ENCODE measurements at places on chromosomes 2 and 18. TPM values are rescaled to one million over a fixed set of nuclear protein-coding genes. Genes with fewer than 3 reads are reported as not detected.

- peak; percentile 40 for DNase-seq
- no peaks in the 10 kb centered on the region for H3K4me1 ChIP-seq
Measured at GRCh38 chr18:76461148-76461547, 33.9 kb downstream of the ZNF516 start.

The ARID5A gene
- total RNA-seq = 52.6 TPM

DNA sequence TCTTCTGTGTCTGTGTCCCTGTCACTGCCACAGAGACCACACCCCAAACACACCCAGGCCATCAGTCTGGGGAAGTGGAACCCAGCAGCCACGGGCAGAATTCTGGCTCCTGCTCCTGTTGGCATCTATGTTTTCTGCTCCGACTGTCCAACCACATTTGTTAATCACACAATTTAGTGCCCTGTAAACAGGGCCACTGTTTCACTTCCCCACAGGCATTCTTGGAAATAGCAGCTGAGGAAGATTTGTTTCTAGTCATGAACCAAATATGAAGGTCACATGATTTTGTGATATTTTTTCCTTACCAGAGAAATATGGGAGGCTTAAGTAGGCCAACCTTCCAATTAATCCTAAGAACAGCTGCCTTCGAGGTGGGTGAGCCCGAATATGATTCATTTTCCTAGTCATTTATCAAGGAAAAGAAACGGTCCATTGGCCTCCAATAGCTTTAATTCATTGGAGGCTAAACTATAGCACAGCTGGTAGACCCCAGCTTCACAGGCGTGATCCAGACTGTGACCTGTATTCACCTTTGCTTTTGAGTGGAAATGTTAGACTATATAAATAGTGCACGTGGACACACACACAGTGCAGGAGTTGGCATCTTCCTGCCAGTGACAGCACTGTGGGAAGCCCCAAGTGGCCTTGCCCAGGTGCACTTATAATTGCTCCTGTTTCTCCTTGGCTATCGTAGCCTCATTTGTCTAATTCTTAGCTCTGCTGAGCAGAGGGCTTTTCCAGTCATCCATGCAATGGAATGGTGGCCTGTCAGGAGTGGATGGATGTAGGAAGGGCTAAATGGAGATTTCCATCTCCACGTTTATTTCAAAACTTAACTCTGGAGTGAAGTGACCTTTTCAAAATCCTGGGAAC, 267.9 kb downstream of the LPIN1 start:
- no peak overlapping the region for H3K4me3 ChIP-seq
- no peaks in the 10 kb centered on the region for H3K4me1 ChIP-seq
- no peak overlapping the region for H3K27ac ChIP-seq

The UGT1A4 gene
- total RNA-seq = not detected

DNA sequence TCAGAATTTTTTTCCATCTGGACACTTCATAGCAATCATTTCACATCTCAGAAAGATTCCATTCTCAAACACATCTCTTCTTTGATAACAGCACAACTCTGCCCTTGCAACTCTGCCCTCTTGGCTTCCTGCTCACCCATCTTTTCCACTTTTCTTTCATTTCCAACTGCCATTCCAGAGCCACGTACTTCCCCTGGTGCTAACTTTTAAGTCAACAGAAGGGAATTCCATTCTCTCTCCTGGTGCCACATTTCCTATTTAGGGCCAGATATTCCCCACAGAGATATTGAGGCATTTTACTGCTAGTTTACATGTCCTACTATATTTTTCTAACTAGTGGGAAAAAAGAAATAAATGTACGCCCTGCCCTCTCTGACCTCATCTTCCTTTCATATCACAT, 590.2 kb downstream of the ARHGAP15 start:
- no peak for DNase-seq
- H3K4me3 ChIP-seq = no peak overlapping the region
- peaks cover 14% of the 10 kb centered on the region for H3K4me1 ChIP-seq
- H3K27me3 ChIP-seq = no peaks in the 10 kb centered on the region
- H3K36me3 ChIP-seq = no peaks in the 10 kb centered on the region

DNA sequence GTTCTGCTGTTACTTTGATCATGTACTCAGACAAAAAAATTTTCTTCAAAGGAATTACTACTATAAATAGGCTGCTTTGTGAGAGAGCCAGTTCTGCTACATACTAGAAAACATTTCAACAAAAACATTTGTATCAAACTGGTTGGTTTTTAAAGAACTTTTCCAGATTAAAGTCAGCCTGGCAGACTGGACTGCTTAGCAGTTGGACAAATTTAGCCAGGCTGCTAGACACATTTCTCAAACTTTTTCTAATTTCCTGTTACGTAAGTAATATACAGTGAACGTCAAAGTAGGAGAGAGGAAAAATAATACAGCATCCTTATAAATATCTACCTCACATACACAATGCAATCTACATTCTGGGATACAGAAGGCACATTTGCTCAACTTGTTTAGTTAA, 109.5 kb downstream of the SP3 start:
- no peak for DNase-seq
- no peak overlapping the region for H3K27ac ChIP-seq
- H3K4me3 ChIP-seq = no peak overlapping the region
- no peaks in the 10 kb centered on the region for H3K36me3 ChIP-seq
- no peaks in the 10 kb centered on the region for H3K4me1 ChIP-seq

DNA sequence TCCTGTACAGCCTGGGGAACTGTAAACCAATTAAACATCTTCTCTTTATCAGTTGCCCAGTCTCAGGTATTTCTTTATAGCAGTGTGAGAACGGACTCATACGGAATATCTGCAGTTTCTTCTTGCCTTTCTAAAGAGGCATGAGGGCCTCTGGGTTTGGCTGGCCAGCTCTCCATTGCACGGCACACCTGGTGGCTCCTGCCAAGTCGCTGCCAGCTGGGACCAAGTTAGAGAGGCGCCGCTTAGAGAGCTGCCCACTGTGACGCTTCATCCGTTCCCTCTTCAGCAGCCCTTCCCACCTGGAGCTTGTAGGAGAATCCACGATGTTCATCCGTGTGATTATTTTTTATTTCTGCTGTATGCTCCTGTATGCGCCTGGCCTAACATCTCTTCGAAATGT, 195.4 kb downstream of the TWIST2 start:
- H3K27me3 ChIP-seq = no peaks in the 10 kb centered on the region
- no peak for DNase-seq
- no peak overlapping the region for H3K4me3 ChIP-seq
- H3K27ac ChIP-seq = no peak overlapping the region

DNA sequence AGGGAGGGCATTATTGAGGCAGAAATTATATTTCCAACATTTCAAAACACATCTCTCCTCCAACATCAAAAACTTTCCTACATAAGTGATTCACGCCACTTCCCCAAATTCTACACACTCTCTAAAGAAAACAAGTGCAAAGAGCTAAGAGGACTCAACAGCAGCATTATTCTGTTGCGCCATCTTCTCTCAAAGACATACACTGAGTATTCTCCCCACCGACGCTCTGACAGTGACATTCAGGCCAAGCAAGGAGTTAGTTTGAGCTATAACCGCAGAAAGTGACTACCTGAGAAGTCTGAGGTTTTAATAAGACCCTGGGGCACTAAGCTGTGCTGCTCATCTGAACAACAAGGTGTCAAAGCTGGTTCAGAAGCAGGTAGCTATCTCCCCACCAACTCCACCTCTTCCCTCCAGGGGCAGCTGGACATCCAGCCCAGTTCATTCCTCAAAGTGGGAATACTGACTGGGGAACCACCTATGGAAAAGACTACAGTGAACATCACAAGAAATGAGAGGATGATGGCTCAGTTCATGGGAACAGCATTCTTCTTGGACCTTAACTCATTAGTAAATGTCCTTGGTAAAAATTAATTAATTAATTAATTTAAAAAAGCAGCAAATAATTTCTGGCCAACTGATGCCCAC, 309.5 kb upstream of the CCDC68 start:
- DNase-seq = no peak
- no peak overlapping the region for H3K27ac ChIP-seq
- no peaks in the 10 kb centered on the region for H3K4me1 ChIP-seq
- H3K36me3 ChIP-seq = peaks cover 16% of the 10 kb centered on the region
- no peak overlapping the region for H3K4me3 ChIP-seq

- no peaks in the 10 kb centered on the region for H3K27me3 ChIP-seq
- no peak overlapping the region for H3K4me3 ChIP-seq
- no peak overlapping the region for H3K27ac ChIP-seq
- H3K36me3 ChIP-seq = no peaks in the 10 kb centered on the region
Measured at GRCh38 chr18:2316751-2317696, 254.3 kb downstream of the METTL4 start.

DNA sequence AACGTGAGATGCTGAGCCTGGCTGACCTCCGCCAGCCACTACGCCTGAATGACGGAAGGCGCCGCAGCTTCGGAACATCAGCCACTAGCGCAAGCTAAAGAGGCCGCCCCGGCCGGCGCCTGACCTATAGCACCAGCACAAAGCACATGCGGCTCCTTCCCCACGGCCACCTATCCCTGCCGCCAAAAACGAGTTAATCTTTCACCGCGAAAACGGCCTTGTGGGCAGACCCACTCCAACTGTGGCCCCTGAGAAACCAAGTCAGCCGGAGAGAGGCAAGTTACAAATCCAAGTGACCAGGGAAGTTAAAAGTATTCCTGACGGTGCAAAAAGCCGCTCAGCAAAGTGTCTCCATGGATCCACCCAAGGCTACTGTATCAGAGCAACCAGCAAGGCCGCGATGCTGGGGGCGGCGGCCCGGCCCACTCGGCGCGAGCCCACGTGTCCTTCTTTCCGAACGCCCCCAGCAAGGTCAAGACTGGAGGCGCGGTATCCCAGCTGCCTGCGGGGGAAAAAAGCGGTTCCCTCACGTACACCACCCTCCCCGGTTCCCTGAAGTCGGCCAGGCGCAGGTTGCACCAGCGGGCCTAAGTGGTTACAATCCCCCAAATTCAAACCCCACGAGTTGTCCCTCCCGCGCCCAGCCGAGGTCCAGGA, 575 bp downstream of the HSPD1 start:
- DNase-seq = peak; percentile 72
- H3K27me3 ChIP-seq = no peaks in the 10 kb centered on the region
- H3K4me1 ChIP-seq = no peaks in the 10 kb centered on the region
- peaks cover 45% of the 10 kb centered on the region for H3K36me3 ChIP-seq

The SLC5A7 gene
- not detected for total RNA-seq

The CDH7 gene
- total RNA-seq = not detected

The RTP5 gene
- total RNA-seq = not detected

The MAPRE3 gene
- total RNA-seq = 33.4 TPM

GRCh38 chr2:48870503-48870902, 115.0 kb upstream of the LHCGR start:
- no peaks in the 10 kb centered on the region for H3K4me1 ChIP-seq
- no peak overlapping the region for H3K27ac ChIP-seq
- no peak overlapping the region for H3K4me3 ChIP-seq
- DNase-seq = no peak
- H3K36me3 ChIP-seq = no peaks in the 10 kb centered on the region

The ARHGAP25 gene
- 4.2 TPM for total RNA-seq

- no peak overlapping the region for H3K4me3 ChIP-seq
- no peaks in the 10 kb centered on the region for H3K36me3 ChIP-seq
- H3K27ac ChIP-seq = no peak overlapping the region
- peaks cover 25% of the 10 kb centered on the region for H3K4me1 ChIP-seq
- no peaks in the 10 kb centered on the region for H3K27me3 ChIP-seq
- DNase-seq = no peak
Measured at GRCh38 chr18:54209471-54210180, 14.8 kb downstream of the MBD2 start.

DNA sequence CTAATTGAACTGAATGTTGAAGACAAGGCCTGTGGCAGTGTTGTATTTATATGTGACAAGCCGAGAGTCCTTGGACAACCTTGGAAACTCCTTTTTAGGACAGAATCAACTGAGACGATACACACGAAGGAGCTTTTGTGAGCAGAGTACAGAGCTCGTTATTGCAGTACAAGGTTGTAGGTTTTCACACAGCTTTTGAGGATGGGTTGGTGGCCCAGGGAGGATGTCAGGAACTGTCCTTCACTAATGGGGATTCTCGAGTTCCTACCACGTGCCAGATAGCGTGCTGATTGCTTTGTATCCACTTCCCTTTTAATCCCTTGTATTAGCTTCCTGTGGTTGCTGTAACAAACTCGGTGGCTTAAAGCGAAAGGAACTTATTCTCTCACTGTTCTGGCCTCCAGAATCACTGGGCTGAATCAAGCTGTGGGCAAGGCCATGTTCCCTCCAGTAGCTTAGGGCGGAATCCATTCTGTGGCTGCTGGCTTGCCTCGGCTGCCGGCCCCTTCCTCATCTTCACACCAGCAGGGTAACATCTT, 20.2 kb downstream of the INPP4A start:
- H3K27ac ChIP-seq = peak overlapping the region; percentile 56
- DNase-seq = no peak
- no peaks in the 10 kb centered on the region for H3K36me3 ChIP-seq

The NLRC4 gene
- total RNA-seq = 0.15 TPM

DNA sequence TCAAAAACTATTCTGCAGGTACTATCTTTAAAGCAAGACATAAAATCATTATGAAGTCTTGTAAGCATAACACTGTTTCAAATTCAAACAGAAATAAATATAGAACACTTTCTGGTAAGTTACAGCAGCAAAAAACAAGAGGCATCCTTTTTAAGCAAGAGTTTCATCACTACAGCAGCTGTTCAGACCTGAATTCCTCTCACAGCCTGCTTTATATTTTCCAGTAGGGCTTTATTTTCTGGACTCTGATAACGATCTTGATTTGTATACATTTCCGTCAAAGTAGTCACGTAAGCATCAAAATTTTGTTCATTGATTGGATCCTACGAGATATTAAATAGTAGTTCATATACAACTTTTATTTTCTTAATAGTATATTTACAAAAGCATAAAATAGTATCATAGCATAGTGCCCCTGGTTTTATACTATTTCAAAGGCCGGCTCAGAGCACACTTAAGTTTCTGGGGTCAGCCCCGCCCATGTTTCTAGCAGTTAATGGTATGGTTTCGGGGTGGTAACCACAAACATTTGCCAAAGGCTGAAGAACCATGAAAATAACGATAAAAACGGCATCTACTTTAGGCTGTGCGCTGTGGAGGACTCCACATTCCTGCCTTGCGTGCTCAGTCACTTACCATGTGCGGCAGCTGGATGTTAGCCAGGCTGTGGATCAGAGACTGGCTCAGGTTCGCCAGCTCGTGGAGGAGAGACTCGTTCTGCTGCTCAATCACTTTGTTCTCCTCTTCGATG, 47.5 kb upstream of the PXDN start:
- no peaks in the 10 kb centered on the region for H3K36me3 ChIP-seq
- no peak overlapping the region for H3K27ac ChIP-seq
- H3K27me3 ChIP-seq = no peaks in the 10 kb centered on the region
- H3K4me1 ChIP-seq = no peaks in the 10 kb centered on the region
- H3K4me3 ChIP-seq = no peak overlapping the region

The GALNT5 gene
- total RNA-seq = 0.67 TPM

DNA sequence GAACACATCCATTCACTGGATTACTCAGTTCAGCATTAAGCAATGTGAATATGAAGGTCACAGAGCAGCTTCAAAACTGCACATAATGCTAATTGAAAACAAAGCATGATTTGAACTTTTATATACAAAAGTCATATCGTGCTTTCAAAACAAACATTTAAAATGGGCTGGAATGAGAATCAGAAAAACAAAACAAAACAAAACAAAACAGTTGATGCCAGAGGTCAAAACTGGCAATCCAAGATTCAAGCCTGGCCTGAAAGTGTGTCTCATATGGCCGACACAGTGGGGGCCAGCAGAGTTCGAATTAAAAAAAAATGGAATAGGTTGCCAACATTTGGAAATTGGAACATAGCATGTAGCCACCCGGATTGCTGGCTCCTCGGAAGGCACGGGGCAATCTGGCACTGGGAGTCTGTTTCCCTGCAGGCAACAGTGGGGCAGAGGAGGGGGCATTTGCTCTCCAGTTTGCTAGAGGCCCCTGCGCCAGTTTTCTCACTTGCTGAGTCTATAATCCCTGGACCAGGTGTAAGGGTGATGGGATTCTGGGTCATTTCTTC, 294.4 kb downstream of the ZNF521 start:
- H3K27ac ChIP-seq = no peak overlapping the region
- H3K4me3 ChIP-seq = no peak overlapping the region
- H3K4me1 ChIP-seq = no peaks in the 10 kb centered on the region
- no peaks in the 10 kb centered on the region for H3K27me3 ChIP-seq
- DNase-seq = no peak
- H3K36me3 ChIP-seq = no peaks in the 10 kb centered on the region
